ENCODE measurements at places on chromosomes 12 and 14. TPM values are rescaled to one million over a fixed set of nuclear protein-coding genes. Genes with fewer than 3 reads are reported as not detected.

DNA sequence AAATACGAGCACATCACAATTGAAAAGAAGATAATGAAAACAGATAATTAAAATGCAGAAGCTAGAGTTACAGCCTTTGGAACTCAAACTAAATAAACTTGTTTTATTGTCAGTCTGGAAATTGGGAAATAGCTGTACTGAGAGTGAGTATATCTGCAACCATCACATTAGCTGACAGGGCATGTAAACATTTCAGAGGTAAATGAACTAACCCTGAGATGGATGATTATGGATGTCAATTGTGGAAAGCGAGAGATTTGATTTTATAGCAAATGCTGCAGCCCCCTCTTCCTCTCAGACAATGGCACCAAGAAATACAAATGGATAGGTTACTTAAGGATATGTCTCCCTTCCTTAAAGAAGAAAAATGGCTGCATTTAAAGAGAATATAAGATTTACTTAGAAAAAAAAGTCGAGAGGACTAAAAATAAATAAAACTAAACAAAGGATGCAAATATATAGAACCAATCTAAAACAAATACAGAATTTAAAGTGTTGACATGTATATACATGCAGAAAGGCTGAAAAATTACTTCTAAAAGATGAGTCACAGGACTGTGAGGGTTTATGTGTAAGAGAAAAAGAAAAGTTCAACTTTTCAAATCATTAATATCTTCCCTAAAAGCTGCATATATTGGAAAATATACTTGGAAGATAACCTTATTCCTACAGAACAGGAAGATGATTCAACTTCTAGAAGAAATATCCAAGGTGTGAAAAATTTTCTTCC lies 120.3 kb upstream of the FLRT2 start:
- H3K4me3 ChIP-seq, result no peak overlapping the region
- no peaks in the 10 kb centered on the region for H3K36me3 ChIP-seq
- no peaks in the 10 kb centered on the region for H3K27me3 ChIP-seq

CLMN gene
- total RNA-seq, result 24.6 TPM

DNA sequence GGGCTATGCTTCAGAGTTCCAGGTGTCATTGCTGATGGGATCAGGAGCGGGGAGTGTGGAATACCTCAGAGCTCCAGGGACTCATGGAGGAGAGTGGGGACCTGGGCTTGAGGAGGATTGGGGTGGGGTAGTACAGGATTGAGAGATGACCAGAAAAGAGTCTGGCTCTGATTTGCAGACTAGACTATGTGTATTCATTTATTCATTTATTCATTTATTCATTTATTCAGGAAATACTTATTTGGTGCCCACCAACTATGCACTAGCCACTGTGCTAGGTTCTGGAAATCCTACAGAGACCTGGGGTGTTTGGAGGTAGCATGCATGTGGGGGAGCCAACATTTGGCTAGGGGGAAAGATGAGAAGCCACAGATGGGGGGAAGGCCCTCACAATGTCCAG lies 871 bp upstream of the KRT83 start:
- no peak for DNase-seq
- H3K36me3 ChIP-seq, result no peaks in the 10 kb centered on the region
- no peak overlapping the region for H3K4me3 ChIP-seq
- H3K27ac ChIP-seq, result no peak overlapping the region
- no peaks in the 10 kb centered on the region for H3K27me3 ChIP-seq
- H3K4me1 ChIP-seq, result no peaks in the 10 kb centered on the region

DNA sequence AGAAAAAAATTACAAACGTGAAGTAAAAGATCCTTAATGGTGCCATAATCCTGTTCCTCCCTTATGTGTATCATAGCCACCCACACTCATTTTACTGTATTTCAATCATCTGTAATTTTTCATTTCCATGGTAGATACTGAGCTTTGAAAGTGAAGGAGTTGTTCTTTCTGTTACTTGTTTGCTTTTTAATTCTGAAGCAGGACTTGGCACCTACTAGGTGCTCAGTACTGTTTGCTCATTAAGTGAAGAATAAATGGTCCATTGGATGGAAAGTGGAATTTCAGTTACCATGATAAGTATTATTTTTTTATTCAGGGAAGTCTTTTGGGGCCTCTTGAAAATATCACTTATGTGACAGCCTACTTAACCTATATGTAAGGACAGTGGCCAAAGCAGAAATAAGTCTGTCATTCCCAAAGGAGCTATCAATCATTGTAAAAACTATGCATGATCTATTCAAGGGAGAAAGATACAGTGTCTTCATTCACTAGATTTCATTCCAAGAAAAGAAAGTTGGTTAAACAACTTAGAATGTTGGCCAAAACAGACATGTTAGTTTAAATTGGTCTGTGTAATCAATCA lies 1244.4 kb upstream of the SEL1L start:
- no peaks in the 10 kb centered on the region for H3K36me3 ChIP-seq
- H3K27ac ChIP-seq, result no peak overlapping the region
- no peak overlapping the region for H3K4me3 ChIP-seq

GRCh38 chr14:96592591-96593386 lies 90.6 kb downstream of the PAPOLA start:
- peaks cover 5% of the 10 kb centered on the region for H3K27me3 ChIP-seq
- no peak overlapping the region for H3K27ac ChIP-seq
- no peak for DNase-seq
- no peak overlapping the region for H3K4me3 ChIP-seq
- no peaks in the 10 kb centered on the region for H3K36me3 ChIP-seq

PIANP gene
- 3.1 TPM for total RNA-seq

TSPAN19 gene
- 0.41 TPM for total RNA-seq

DNA sequence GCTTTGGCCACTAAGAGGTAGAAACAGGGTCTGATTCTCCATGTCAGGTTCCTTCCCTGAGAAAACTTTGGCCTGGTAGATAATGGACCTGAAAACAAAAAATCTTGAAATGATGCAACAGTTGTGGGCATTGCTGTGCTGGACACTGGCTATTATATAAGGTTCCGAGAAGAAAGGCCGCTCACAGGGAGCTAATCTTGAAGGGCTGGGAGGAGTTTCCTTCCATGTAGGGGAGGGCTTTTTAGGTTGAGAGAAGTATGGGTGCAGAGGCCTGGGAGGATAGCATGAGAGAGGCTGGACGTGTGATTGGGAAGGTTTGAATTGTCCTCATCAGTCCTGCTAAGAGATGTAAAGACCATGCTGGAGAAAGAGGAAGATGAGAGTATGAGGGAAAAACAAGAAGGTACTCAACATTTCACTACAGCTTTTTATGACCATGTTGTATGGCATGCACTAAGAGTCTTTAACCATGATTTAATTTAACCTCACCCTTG lies 11.6 kb downstream of the LRRK2 start:
- no peaks in the 10 kb centered on the region for H3K36me3 ChIP-seq
- no peaks in the 10 kb centered on the region for H3K4me1 ChIP-seq
- H3K4me3 ChIP-seq, result no peak overlapping the region
- H3K27me3 ChIP-seq, result no peaks in the 10 kb centered on the region
- H3K27ac ChIP-seq, result no peak overlapping the region

DNA sequence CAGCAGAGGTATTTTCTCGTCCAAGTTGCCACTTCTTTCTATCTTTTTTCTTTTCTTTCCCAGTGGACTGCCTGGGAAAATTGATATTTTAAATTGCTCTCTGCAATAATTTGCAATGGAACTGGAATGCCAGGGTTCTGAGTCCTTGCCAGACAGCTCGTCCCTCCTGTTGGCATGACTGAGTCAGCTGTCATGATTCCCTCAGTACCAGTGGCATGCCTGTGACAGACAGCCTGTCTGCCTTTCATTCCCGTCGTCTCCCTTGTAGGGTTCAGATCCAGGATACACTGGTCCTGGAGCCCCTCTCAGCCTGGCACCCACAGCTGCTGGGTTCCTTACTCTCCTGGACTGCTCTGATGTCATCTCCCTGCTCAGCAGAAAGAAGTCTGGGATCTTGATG lies 84.8 kb downstream of the PTPN11 start:
- DNase-seq, result no peak
- H3K4me3 ChIP-seq, result no peak overlapping the region
- no peak overlapping the region for H3K27ac ChIP-seq
- H3K27me3 ChIP-seq, result no peaks in the 10 kb centered on the region
- no peaks in the 10 kb centered on the region for H3K36me3 ChIP-seq

ZNF891 gene
- total RNA-seq, result 1.9 TPM

OR6C75 gene
- total RNA-seq, result not detected

DNA sequence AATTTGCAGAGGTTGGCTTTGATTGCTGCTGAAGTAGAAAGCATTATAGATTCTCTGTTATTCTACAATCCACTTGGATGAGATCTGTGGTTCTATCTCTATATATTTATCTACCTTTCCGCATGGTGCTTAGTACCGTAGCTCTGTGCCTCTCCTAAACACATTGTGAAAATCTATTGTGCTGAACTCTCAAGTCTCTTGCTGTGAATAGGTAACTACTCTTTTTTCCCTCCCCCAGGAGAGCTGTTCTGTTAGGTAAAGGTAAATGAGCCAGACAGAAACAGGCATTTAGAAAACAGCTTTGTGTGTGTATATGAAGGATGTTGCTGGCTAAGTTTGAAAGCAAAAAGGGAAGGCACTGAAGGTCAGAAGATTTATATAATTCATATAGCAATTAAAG lies 112.6 kb downstream of the BRMS1L start:
- no peaks in the 10 kb centered on the region for H3K4me1 ChIP-seq
- DNase-seq, result no peak
- H3K27ac ChIP-seq, result no peak overlapping the region
- H3K27me3 ChIP-seq, result no peaks in the 10 kb centered on the region
- no peak overlapping the region for H3K4me3 ChIP-seq

DNA sequence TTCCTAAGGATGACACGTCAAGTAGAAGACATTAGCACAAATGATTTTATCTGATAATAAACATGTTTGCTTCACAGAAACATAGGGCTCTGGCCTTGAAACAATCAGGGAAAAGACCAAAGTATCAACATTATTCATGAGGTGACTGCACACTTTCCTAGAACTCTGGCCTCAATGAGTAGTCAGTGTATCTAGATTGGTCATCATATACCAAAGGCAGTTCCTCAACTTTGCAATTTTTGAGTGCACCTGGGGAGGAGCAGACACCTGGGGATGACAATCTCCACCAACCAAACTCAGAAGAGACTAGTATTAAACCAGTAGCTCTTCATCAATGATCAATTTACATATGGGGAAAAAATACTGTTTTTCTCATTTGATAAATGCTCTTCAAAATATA lies 4.5 kb downstream of the EDDM3A start:
- H3K27me3 ChIP-seq, result no peaks in the 10 kb centered on the region
- H3K36me3 ChIP-seq, result no peaks in the 10 kb centered on the region
- DNase-seq, result no peak
- no peak overlapping the region for H3K4me3 ChIP-seq
- no peak overlapping the region for H3K27ac ChIP-seq
- no peaks in the 10 kb centered on the region for H3K4me1 ChIP-seq

PLBD1 gene
- total RNA-seq, result 5.7 TPM

GRCh38 chr12:97151481-97151880 lies 244.4 kb downstream of the NEDD1 start:
- H3K36me3 ChIP-seq, result no peaks in the 10 kb centered on the region
- no peak overlapping the region for H3K27ac ChIP-seq
- H3K4me3 ChIP-seq, result no peak overlapping the region
- H3K4me1 ChIP-seq, result no peaks in the 10 kb centered on the region

DNA sequence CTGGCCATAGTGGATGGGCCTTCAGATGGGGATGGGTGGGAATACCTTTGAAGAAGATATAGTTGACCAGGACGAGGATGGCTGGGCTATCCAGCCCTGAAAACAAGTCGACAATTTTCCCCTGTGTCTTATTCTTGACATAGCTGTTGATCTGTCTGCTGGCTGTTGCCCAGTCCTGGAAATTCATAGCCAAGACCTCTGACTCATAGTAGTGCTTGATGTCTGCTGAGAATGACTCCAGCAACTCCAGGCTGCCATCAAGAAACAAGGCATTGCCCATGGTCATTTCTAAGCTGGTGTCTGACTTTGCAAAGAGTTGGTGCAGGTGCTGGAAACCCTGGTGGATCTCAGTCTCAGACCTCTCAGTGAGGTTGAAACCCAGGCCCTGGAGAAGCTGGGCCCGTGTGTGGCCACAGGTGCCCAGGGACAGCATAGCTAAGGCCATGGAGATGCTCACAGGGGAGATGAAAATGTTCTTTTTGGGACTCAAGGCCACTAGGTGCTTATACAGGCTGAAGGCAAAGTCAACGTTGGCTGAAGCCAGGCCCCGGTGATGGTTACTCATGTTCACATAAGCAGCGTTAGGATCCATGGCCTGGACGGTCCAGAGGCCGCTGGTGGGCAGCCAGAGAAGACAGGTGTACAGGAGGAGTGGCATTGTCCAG lies 9.0 kb downstream of the SERPINA6 start:
- no peaks in the 10 kb centered on the region for H3K27me3 ChIP-seq
- no peak overlapping the region for H3K4me3 ChIP-seq
- DNase-seq, result no peak
- H3K4me1 ChIP-seq, result no peaks in the 10 kb centered on the region
- no peak overlapping the region for H3K27ac ChIP-seq

GRCh38 chr12:93243689-93244513 lies 133.8 kb upstream of the NUDT4 start:
- no peaks in the 10 kb centered on the region for H3K36me3 ChIP-seq
- peaks cover 2% of the 10 kb centered on the region for H3K4me1 ChIP-seq
- DNase-seq, result peak; percentile 56
- no peak overlapping the region for H3K27ac ChIP-seq
- H3K27me3 ChIP-seq, result no peaks in the 10 kb centered on the region

PLCZ1 gene
- 0.85 TPM for total RNA-seq

DNA sequence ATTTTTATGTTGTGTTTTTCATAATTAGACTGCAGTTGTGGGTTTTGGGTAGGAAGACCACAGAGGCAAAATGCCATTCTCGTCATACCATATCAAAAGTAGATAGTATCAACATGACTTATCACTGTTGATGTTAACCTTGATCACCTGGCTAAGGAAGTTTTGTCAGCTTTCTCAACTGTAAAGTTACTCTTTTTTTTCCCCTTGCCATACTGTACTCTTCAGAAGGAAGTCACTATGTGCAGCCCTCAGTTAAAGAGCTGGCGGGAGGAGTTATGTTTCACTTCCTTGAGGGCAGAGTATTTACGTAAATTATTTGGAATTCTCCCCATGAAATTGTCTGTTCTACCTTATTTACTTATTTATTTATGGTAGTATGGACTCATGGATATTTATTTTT lies 78.7 kb downstream of the PRORP start:
- no peak overlapping the region for H3K27ac ChIP-seq
- H3K4me1 ChIP-seq, result no peaks in the 10 kb centered on the region
- no peak overlapping the region for H3K4me3 ChIP-seq
- H3K27me3 ChIP-seq, result no peaks in the 10 kb centered on the region
- H3K36me3 ChIP-seq, result no peaks in the 10 kb centered on the region

LRP1-AS gene
- total RNA-seq, result not detected

TMPRSS12 gene
- total RNA-seq, result 0.68 TPM

- H3K4me1 ChIP-seq, result peaks cover 3% of the 10 kb centered on the region
- H3K36me3 ChIP-seq, result no peaks in the 10 kb centered on the region
- H3K27me3 ChIP-seq, result no peaks in the 10 kb centered on the region
- no peak for DNase-seq
- H3K4me3 ChIP-seq, result no peak overlapping the region
These were observed 30.7 kb downstream of the CRADD start for GRCh38 chr12:93707836-93708235.

CELA1 gene
- total RNA-seq, result not detected

DNA sequence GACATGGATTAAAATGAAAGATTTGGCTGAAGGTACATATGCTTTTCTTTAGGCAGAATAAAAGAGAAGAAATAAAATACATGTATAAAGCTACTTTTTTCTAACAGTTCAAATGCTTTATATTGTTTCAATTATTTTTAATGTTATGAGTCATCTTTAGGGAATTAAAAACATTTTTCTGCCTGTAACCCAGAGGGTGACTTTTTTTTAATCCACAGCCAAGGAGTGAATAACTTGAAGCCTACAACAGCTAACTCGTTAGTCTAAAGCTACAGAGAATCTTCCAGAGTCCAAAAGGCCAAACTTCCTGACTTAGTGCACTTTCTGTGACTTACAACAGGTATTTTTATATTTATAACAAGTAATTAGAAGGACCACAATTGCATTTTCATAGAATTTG lies 151.6 kb downstream of the SEC23A start:
- no peak overlapping the region for H3K27ac ChIP-seq
- no peak overlapping the region for H3K4me3 ChIP-seq
- H3K36me3 ChIP-seq, result no peaks in the 10 kb centered on the region
- no peak for DNase-seq
- no peaks in the 10 kb centered on the region for H3K4me1 ChIP-seq
